Brain pericyte (primary cell): ENCODE measurements at places on chromosomes 12 and 14.
A peak's percentile ranks its signal among the peaks of the same experiment; 100 is the strongest.

DNA sequence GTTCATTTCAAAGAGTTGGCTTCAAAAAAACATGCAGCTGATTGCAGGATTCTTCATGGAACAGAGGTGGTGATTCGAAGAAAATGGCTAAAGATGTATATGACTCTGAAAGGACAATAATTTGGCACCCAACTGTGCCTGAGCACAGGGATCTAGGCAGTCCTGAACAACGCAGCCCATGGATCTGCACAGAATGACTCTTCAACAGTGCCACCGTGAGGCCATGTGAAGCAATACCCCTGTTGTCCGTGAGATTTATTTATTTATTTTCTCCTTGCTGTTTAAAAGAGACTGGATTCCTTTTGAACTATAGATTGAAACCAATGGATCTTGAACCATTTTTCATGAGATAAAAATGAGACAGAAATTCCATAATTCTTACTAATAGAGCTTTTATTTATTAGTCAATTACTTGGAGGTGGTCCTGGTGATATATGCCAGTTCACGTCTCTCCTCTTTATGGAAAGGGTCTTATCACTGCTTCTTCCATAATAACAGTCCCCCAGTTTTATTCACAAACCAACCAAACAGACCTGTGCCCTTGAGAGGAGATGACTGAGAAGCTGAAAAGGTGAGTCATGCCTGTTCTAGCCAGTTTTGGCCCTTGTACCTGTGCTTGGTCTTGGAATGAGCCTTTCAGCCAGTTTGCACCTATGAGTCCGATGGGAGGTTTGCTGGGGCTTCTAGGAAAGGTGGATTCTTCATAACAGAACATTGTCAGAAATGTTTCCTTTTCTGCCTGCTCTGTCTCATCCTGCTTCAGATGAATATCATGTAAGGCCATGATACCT is 1598.3 kb downstream of the AACS start:
- no peak for DNase-seq

DNA sequence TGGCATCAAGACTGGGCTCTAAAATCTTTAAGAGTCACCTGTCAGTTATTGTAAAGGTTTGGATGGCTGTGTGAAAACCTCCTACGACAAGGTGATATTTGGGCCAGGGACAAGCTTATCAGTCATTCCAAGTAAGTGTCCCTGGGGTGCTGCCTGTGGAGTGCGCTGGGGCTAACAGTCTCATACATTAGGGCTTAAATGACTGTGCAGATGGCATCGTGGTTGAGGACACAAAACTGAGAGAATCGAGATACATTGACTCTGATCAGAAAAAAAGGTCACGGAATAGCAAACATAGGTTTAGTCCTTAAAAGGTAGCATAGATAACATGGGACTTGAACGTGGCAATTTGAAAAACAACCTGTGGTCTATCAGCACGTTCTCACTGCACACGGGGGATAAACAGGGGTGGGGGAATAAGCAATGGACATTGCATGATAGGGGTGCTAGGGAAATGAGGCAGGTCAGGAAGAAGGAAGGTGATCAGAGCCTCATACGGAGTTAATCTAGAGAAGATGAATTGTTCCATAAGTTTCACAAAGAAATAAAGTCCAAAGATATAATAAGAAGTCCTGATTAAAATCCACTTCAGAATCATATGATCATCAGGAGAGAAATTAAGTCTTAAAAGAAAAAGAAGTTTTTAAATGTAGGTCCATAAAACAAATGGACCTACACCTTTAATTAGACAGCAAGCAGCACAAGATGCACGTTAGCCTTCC is 100.3 kb downstream of the DAD1 start:
- DNase-seq, result no peak

DNA sequence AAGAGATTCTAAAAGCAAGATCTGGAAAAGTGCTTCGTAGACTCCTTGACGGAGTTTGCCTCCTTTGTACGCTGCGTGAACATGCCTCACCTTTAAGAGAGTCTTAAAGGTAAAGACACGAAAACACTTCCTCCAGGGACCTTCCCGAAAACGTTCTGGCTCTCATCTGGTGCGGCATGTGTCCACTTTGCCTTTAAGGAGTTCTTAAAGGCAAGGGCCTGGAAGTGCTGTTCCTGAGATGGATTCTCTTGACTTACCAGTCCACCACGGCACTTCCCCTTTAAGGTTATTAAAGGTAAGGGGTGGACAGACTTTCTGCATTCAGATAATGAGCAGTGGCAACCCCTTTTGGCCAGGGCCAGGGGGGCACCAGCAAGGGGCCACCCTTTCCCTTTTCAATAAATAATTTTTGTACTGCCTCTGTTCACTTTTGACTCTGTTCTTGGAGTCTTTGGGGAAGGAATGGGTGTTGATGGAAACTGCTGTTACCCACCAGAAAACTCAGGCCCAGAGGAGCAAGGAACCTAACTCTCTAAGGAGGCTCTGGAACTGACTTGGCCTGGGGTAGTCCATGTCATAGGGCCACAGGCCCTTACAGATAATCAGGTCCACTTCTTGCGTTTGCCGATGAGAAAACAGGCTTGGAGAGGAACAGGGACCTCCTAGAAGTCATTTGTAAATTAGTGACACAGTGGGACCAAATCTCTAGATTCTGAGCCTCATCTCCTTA is 4.4 kb downstream of the REM2 start:
- DNase-seq, result peak; percentile 55

- DNase-seq, result no peak
These were observed 2.1 kb upstream of the PLEK2 start for GRCh38 chr14:67413806-67414769.

- no peak for DNase-seq
These were observed 384.5 kb downstream of the EMP1 start for GRCh38 chr12:13581031-13581430.

DNA sequence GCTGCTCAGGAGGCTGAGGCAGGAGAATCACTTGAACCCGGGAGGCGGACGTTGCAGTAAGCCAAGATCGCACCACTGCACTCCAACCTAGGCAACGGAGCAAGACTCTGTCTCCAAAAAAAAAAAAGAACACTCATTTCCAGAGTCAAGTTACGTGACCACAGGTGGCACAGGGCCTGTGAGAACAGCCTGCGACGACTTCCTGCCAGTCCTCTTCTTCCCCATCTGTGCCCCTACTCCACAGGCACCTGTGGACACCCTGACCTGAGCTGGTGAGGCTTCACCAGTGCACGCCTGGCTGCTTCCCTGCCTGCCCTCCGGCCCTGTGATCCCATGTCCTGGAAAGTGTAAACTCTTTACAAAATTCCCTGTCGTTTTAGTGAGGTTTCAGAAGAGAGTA is 77.7 kb downstream of the PPP2R5C start:
- no peak for DNase-seq

DNA sequence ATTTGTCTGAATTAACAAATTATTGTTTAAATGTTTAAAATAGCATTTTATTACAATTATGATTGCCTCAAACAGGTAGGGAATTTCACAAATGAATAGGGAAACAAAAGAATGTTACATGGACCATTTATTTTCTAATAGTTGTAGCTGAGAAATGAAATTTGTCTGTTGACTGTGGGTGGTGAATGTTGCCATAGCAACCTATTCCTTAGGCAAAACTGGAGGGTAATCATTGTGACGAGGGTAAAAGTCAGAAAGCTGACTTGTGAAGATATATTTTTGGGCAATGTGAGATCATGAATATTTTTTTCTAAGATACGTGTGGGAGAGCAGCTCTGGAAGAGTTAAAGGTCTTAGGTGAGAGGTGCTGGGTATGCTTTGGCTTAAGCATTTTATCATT is 24.2 kb upstream of the CLEC14A start:
- no peak for DNase-seq

GRCh38 chr14:23557946-23558345 is 1.9 kb downstream of the THTPA start:
- no peak for DNase-seq

DNA sequence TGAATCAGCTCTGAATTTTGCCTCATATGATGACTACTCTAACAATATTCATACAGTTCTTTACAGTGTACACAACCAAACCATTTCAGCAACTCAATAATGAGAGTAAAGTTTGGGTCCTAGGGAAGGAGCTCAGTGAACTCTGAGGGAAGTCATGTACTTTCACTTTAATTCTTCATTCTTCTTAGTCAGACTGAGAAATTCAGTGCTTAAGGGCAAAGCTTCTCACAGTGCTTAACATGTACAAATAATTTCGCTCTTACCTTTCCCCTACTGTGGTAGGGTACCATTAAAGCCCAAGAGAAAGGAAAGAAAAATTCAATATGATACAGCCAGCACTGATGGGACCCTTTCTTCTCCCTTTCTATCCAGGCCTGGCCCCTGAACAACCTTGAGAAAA is 435.0 kb downstream of the NELL2 start:
- no peak for DNase-seq

DNA sequence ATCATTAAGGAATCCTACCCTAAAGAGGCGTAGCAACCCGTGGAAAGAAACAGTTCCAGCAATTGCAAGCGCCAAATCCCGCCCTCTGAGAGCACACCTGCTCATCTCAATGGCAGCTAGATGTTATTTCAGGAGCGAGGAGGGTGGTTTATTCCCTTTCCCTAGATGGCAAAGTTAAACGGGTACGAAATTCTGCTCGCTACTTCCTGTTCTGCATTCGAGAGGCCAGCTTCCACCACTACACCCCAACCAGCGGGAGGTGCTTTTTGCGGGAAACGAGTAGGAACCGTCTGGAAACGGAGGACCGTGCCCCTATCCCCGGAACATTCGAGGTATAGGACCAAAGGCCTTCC is 536 bp downstream of the VPS29 start:
- no peak for DNase-seq

DNA sequence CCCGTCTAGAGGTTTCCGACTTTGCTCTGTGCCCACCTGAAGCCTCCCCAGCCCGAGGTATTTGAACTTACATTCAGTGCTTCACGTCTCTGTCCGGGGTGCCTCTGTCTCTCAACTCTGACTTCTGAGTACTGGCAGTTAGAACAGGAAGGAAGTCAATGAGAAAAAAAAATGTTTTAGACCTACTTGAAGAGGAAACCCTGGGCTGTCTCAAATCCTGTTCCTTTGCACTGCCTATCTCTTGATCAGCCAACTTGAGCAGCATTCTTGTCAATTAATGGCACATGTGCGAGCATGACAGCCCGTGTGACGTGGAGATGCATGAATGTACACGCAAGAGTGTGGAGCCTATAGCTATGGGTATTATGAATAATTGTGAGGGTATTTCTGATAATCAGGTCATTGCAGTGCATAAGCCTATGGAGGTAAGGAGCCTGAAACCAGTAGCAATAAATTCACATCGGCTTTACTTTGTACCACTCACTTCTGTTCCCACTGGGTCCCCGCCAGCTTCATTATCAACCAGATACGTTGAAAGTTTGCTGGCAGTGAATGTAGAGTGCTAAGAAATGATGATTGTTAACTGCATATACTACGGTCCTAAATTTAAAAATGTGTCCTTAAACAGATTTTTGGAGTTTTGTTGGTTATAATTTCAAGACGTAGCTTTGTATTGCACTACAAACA is at the start of gene ARHGDIB:
TSS of gene ARHGDIB (minus strand) at position 136 of the 687 bp plus-strand sequence. CDS start 10,889 bp downstream, outside the sequence.
- no peak for DNase-seq

GRCh38 chr12:124568431-124569374 is 1.3 kb upstream of the NCOR2 start:
- DNase-seq, result peak; percentile 91

GRCh38 chr12:52566847-52567291 is 6.8 kb downstream of the KRT74 start:
- no peak for DNase-seq

DNA sequence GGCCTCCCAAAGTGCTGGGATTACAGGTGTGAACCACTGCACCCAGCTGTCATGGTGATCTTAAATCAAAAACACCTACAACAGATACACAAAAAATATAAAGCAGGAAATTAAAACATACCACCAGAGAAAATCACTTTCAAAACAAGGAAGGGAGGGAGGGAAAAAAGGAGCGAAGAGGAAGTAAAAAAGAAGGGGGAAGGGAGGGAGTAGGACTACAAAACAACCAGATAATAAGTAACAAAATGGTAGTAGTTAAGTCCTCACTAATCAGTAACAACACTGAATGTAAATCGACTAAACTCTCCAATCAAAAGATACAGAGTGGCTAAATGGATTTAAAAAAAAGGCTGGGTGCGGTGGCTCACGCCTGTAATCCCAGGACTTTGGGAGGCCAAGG is 89.0 kb downstream of the SH2B3 start:
- DNase-seq, result no peak

GRCh38 chr14:34128665-34129064 is 177.8 kb upstream of the EGLN3 start:
- no peak for DNase-seq

DNA sequence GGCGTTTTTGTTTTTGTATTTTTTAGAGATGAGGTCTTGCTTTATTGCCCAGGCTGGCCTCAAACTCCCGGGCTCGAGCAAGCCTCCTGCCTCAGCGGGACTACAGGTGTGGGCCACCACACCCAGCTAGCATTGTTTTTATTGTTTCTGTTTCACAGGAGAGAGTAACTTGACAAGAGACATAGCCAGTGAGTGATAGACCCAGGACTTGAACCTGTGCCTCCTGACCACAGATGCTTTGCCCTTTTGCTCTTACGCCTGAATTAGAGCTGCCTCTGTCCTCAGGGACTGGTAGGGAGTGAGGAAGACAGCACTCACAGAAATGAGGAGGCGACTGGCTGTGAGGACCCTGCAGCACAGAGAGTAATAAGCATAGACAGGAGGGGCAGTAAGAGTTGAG is 2.3 kb downstream of the EVL start:
- DNase-seq, result no peak

DNA sequence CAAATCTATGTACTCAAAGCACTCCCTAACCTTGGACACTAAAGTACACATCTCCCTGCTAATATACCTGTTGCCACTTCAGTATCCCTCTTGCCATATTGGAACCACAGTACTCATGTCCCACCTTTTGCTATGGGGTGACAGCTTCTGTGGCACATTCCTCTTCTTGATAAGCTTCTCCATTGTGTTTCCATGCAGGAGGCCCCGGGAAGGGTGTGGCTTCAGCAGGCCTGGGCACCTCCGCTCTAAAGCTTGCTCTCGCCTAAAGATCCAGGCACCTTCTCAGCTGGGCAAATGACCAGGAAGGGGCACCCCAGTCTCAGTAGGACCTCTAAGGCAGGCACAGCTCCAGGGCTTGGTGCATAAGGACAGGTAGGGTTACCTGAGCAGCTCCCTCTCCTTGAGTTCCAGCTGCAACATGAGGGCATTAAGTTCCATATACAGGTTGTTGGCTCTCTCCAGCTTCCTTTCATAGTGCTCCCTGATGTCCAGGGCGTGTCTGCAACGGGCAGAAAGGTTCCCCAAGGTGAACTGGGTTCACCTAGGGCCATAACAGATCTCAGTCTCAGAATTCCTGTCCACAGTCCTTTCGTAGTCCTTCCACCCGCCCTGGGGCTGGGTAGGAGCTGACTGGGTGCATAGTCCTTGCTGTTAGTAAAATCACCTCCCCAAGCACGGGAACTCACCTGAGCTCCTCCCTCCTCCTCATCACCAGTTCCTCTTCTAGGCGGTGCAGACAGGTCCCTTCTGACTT is 15.9 kb downstream of the MAP3K12 start:
- DNase-seq, result no peak
